NCI-H1436 treated with DMSO at 0.1 percent for 48 hours (cell line): ENCODE measurements at places on chromosomes 5 and 9.

GRCh38 chr5:13511442-13511841, 433.0 kb downstream of the DNAH5 start:
- no peak for DNase-seq

GRCh38 chr5:76789991-76790581, 28.7 kb upstream of the F2RL1 start:
- DNase-seq = no peak

- DNase-seq = no peak
Measured at GRCh38 chr5:68817632-68818031, 276.2 kb upstream of the SLC30A5 start.

- DNase-seq = no peak
Measured at GRCh38 chr5:122311961-122312590, at the start of gene SNCAIP. Gene SNCAIP, plus strand, starts transcription at chr5:122312237. Its CDS starts 78,898 bp downstream, at chr5:122391135.

DNA sequence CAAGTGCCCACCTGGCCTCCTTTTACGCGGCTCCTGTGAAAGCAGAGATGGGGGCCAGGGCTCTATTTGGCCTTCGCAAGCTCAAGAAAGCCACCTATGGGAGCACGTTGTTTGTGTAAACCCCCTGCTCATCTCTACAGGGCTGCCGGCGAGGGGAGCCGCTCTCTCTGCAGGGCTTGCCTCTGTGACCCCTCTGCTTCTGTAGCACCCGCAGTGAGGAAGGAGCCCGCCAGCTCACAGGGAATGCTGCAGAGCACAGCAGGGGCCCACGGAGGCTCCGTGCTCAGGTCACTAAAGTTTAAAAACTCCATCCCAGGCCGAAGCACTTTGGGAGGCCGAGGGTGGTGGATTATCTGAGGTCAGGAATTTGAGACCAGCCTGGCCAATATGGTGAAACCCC, 376.8 kb downstream of the IRX2 start:
- DNase-seq = no peak

GRCh38 chr5:37921452-37921851, 81.6 kb upstream of the GDNF start:
- no peak for DNase-seq

GRCh38 chr5:78659714-78660113, 11.1 kb upstream of the LHFPL2 start:
- DNase-seq = no peak

- no peak for DNase-seq
Measured at GRCh38 chr9:127754099-127755060, 19.3 kb upstream of the TOR2A start.

GRCh38 chr5:149731617-149732323, 1.7 kb downstream of the PPARGC1B start:
- no peak for DNase-seq

GRCh38 chr5:17087035-17087434, 130.4 kb upstream of the BASP1 start:
- no peak for DNase-seq

- no peak for DNase-seq
Measured at GRCh38 chr5:148458036-148458888, 74.5 kb downstream of the FBXO38 start.

GRCh38 chr5:154444556-154445421, 1.0 kb upstream of the SAP30L start:
- DNase-seq = no peak

GRCh38 chr9:137089232-137089947, 2.6 kb downstream of the MAN1B1 start:
- DNase-seq = no peak

DNA sequence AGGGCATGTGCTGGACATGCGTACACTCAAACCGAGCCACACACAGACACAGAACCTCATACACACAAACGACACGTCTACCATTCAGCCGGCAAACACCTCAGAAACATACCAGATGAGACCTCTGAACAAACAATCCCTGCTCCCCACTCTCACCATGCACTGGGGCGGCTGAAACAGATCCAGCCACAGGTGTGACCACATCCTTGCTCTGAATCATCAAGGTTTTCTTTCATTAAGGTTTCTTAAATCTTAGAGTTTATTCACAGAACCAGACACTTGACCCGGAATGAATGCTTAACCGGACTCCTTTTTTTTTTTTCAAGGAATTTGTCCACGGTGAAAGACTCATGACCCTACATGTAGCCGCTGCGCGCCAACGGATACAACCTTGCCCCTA, 26.2 kb downstream of the TERT start:
- DNase-seq = no peak

- DNase-seq = no peak
Measured at GRCh38 chr9:5631026-5631425, 2.1 kb downstream of the RIC1 start.

DNA sequence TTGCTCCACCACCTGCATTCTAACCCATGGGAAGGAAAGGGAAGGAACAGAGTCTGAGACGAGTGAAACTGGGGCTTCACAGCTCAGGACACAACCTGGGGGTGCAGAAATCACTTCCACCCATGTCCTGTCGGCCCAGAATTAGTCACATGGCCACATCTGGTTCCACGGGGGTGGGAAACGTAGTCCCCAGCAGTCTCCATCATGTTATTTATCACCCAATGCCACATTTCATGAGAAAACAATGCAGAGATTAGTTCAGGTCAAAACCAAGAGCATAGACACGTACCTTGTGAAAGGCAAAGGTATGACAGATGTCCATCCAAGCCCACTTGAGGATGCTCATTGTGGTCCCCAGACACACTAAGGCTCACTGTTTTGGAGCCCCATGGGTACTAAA, 125.1 kb downstream of the MED10 start:
- no peak for DNase-seq

- DNase-seq = no peak
Measured at GRCh38 chr9:100111235-100111634, 12.2 kb downstream of the INVS start.

DNA sequence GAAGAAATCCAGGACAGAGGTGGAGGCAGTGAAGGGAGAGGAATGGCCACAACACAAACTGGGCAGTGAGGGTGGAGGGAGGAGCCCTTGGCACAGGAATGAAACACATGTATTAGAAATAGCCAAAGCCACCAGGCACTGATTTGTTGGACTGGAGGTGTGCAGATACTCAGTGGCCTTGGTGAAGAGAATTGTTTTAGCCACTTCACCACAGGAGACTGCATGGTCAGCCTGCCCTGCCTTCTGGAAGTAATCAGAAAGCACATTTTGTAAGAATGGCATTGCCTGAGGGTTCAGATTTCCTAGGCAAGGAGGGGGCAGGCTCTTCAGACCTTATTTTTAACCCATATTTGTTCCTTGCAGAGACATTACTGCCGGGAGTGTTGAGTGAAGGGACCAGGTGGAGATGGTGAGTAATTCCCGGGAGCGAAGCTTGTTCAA, 2.2 kb downstream of the SGCD start:
- no peak for DNase-seq

DNA sequence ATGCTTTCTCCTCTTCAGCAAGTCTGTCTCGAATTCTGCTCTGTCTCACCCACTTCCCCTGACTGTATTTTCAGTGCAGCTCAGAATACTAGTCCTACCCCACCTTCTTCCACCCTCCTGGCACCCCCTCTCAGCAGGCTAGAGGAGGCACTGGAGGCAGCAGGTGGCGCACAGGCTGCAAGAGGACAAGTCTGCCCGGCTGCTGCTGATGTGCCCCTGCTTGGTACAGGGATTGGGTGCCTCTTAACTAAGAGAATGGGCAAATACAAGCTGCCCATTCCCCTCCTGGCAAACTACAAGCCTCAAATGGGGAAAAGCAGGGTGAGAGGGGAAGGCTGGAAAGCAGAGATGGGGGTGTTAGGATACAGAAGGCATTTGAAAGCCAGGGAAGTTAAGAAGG, 5.1 kb downstream of the TLN1 start:
- no peak for DNase-seq

DNA sequence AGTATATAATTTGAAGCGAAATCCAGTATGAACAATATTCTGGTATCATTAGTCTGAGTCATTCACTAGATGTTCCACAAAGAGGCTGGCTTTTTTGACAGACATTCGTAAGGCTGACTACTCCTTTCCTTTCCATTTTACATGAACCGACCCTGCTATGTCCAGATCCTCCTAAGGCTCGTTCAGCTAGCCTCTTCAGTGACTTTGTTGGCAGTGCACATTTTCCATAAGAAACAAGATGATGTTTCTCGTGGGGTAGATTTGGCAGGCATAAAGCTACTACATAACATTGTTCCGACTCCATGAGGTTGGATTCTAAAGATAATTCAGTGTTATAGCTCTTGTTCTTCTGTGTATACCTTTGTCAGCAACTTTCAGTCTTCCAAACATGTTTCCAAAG, 49.0 kb downstream of the ZNF462 start:
- no peak for DNase-seq

- no peak for DNase-seq
Measured at GRCh38 chr5:173826086-173826427, 62.1 kb upstream of the CPEB4 start.

GRCh38 chr9:136057236-136058081, 37.6 kb downstream of the NACC2 start:
- no peak for DNase-seq

- DNase-seq = no peak
Measured at GRCh38 chr9:76620996-76621395, 143.2 kb upstream of the PCA3 start.

DNA sequence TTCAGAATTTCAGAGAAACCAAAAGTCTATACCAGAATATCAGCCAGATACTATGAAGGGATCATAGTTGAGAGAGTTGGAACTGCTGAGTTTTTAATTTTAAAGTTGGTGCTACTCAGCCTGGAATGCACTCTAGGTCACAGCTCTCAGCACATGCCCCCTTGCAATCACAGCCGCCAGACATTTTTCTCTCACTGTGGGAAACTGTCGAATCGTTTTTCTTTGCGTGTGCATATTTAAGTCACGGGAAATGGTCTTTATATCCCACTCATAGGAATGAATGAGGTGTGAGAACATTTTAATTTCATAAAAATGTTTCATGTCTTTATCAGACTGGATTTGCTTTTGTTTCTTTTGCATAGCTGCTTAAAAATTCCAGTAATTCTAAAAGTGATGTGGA, 12.2 kb upstream of the SPDL1 start:
- DNase-seq = no peak

GRCh38 chr9:104586496-104587180, 12.6 kb downstream of the OR13C5 start:
- DNase-seq = no peak

GRCh38 chr5:171441246-171441791, 21.9 kb downstream of the FGF18 start:
- no peak for DNase-seq

DNA sequence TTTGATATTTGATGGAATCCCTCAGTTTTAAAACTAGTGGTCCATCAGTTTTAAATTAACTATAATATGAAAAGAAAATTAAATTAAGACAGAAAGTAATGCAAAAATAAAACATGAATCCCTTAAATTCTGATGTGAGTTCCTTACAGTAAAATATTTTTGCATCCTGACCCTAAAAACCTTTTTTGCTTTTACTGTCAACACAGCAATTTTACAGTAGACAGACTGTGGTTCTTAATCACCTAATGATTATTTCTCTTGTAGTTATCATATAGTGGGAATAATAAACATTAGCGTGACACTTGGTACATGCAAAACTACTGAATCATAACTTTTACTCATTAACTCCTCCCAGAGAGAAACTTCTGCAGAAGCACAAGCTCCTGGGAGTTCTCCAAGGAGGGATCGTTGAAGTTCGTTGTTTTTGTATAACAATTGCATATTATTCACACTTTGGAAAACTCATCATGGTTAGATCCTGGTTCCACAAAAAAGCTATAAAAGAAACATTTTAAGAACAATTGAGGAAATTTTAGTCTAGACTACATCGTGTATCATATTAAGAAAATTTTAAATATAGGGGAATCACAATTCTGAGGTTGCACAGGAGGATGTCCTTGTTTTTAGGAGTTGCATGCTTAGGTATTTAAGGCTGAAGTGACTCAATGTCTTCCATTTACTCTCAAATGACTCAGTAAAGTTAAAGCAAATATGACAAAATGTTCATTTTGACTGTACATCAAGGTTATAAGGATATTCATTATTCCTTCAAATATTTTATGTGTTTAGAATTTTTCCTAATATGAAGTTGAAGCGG, 88.2 kb upstream of the NIPAL4 start:
- no peak for DNase-seq

DNA sequence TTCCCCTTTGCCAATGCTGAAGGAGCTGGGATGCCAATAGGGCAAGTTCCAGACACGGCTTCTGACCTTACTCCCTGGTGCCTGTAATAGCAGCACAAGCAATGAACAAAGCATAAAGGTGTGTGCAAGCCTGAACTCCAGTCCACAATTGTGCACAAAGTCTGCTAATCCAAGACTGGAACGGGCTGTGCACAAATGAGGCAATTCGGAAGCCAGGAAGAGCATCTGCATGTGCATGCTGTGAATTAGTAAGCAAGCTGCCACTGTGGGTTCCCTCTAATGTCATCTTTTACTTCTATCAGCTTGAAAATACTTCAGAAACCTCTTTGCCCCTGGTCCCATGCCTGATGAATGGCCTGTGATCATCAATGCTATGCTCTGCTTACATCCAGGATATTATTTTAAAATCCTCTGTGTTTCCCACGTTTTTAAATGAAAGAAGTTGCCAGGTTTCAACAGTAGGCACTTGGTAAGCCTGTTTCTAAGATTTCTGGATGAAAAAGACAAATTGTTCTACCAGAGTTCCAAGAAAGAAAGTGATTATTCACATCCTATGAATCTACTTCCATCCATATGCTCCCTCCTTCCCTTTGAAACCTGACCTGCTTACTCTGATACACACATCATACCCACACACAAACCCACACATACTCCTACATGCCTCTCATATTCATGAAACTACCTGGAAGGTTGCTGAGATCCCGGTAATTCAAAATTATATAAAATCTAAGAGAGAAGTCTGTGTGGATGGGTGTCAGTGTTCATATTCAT, 165.7 kb downstream of the KCTD16 start:
- DNase-seq = no peak

GRCh38 chr9:132197315-132197714, 35.5 kb downstream of the NTNG2 start:
- DNase-seq = no peak

DNA sequence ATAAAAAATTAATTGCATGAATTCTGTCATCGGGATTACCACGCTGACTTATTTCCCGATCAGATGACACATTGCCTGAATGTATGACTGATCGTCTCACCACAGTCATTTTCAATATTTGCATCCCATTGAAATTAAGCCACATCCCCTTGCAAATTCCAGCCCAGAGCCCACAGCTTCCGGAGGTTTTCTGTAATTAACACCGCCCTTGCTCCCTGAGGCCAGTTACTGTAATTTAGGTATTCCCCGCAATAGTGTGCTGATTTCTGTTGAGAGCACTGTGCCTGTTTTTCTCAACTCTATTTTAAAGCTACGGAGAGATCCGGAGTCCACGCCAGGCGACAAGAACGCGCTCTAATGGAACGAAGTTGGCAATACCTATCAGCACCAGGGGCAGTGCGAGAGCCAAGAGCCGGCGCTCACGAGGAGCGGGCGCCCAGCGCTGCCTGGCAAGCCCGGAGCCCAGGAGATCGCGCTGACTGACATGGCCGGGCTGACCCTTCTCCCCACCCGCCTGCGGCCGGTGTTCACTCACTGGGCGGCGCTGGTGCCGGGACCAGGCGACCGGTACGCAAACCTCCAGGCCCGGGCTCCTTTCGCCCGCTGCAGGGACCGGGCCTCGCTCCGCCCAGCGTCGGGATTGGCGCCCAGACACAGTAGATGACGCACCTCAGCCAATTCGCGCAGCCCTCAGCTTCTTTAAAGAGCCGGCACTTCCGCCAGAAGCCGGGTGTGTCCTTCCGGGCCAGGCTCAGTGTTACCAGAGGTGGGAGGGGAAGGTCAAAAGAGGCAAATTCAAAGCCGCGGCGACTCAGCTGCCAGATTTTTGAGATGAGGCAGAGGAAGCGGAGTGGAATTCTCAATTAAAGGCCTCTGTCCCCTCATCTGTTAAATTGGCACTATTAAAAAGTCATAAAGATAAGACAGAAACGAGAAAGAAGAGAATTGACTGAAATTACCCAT, at the start of gene PLGRKT:
TSS of gene PLGRKT (minus strand) at position 672 of the 963 bp plus-strand sequence. CDS start 5,948 bp downstream, outside the sequence.
- peak; percentile 68 for DNase-seq
